ENCODE measurements at places on chromosomes 12 and 14. TPM values are rescaled to one million over a fixed set of nuclear protein-coding genes. Genes with fewer than 3 reads are reported as not detected.

DNA sequence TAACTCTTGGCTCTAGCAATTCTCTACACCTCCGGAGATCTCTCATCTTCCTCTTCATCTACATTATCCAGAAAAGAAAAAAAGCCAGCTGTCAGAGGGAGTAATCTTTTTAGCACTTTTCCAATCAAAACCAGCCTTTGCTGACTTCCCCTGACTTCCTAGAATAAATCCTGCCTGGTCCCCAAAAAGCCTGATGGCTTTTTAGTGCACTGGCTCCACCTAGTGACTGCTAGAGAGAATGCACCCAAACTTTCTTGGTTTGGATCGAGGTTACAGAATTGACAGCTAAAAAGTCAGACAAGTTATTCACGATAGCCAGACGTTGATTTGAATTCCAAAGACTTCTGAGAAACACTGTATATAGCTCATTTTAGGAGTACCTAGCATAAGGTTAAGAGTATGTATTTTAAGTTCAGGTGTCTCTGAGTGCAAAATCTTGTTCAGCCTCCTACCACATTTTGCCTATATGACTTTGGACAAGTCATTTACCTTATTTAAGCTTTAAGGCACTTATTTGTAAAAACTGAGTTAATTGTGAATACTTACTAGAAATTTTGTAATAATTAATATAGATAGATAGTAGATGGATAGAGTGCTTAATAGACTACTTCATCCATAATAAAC is 185.7 kb upstream of the GRIN2B start:
- DNase-seq: peak; percentile 48
- H3K4me3 ChIP-seq: no peak overlapping the region
- H3K27ac ChIP-seq: no peak overlapping the region
- H3K27me3 ChIP-seq: peaks cover 4% of the 10 kb centered on the region

- H3K27ac ChIP-seq: no peak overlapping the region
- DNase-seq: no peak
- H3K27me3 ChIP-seq: peaks cover 2% of the 10 kb centered on the region
- no peak overlapping the region for H3K4me3 ChIP-seq
- H3K4me1 ChIP-seq: no peaks in the 10 kb centered on the region
- no peaks in the 10 kb centered on the region for H3K36me3 ChIP-seq
These were observed 228.7 kb downstream of the NUAK1 start for GRCh38 chr12:105910030-105910429.

- no peak for DNase-seq
- no peak overlapping the region for H3K27ac ChIP-seq
- H3K4me1 ChIP-seq: no peaks in the 10 kb centered on the region
- no peak overlapping the region for H3K4me3 ChIP-seq
- H3K36me3 ChIP-seq: no peaks in the 10 kb centered on the region
These were observed 9.1 kb downstream of the VWF start for GRCh38 chr12:6115389-6115788.

DNA sequence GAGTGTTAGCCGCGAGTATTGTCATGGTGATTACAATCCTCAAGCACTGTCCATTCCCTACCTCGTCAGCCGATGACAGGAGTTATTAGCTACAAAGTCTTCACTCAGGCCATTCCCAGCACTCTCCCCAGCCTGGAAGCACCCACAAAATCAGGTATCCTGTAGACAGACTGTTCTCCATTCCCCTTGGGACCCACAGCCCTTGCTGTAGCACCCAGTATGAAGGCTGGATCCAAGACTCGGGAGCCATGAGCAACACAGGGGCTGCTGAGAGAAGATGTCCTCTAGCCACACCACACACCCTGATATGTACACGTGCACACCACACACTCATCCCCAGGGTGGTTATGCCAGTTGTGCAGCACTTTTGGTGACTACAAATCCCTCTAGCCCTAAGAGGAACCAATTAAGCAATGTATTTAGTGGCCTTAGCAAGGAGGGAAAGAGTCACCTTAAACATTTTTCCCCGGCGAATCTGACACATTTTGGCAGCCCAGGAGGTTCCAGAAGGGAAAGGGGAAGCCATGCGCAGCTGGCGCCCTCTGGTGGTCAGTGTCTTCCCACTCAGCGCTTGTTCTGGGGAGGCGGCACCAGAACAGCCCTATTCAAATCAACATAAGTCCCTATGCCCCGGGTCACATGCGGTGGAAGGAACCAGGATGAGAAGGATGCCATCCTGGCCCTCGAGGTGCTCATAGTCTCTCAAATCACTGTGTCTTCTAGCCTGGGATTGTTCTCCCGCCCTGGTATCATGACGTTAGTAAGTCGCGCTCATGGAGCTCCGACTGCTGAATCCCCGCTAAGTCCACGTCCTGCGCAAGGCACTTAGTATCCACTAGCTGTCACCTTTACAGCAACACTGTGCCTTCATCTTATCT is 96.9 kb downstream of the GCH1 start:
- H3K36me3 ChIP-seq: no peaks in the 10 kb centered on the region

DNA sequence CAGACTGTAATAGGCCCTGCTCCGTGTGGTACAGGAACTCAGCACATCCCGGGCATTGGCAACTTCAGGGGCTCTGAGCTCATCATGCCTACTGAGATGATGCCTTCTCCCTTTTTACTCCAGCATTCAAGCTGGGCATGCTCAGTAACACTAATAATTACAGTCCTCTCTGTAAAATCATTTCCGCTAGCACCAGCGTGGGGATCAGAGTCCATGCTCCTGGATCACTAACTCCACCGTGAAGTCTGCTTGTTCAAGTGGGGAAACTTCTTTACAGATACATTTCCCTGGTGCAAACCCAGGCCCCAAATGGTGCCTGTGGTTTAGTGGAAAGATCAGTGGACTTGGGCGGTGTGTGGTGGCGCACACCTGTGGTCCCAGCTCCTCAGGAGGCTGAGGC is 16.7 kb downstream of the CLSTN3 start:
- no peaks in the 10 kb centered on the region for H3K4me1 ChIP-seq
- no peak for DNase-seq
- no peaks in the 10 kb centered on the region for H3K27me3 ChIP-seq
- peaks cover 19% of the 10 kb centered on the region for H3K36me3 ChIP-seq

DNA sequence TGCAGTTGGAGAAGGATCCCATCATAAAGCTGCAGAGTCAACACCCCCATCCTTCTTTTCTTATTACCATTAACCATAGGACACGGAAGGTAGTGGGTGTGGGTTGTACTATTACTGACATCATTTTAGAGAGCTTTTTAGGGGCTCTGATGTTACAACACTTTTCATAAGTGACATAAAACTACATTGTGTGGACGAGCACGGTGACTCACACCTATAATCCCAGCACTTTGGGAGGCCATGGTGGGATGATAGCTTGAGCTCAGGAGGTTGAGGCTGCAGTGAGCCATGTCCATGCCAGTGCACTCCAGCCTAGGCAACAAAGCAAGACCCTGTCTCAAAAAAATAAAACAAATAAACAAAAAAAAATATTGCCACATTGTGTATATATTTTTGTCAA is 167.1 kb downstream of the DUSP6 start:
- DNase-seq: no peak
- H3K27ac ChIP-seq: no peak overlapping the region
- H3K4me3 ChIP-seq: no peak overlapping the region

The PTHLH gene
- not detected for total RNA-seq

The TAS2R13 gene
- total RNA-seq: 0.31 TPM

The OASL gene
- 11.4 TPM for total RNA-seq

GRCh38 chr12:132618683-132619043 is at the start of gene P2RX2:
Gene P2RX2 (plus strand): TSS chr12:132618776. CDS start chr12:132618817, 41 bp downstream.
- peaks cover 8% of the 10 kb centered on the region for H3K36me3 ChIP-seq
- H3K27ac ChIP-seq: no peak within 1 kb of the TSS
- H3K4me1 ChIP-seq: peaks cover 7% of the 10 kb centered on the region
- H3K4me3 ChIP-seq: no peak within 1 kb of the TSS
- peaks cover 31% of the 10 kb centered on the region for H3K27me3 ChIP-seq
- no peak for DNase-seq

The LRFN5 gene
- not detected for total RNA-seq

DNA sequence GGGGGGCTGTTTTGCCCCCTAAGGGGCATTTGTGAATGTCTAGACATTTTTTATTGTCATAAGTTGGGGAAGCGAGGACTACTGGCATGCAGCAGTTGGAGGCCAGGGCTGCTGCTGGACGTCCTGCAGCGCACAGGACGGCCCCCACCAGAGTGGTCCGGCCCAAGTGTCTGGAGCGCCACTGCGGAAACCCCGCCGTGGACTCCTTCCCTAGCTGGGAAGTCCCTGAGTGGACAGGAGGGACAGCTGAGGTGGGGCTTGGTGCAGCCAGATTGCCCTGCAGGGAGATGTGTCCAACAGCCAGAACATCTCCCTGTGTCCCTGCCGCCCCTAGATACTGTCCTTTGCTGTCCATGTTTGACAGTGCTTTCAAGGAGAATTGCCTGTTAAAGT is 5.5 kb downstream of the CKB start:
- DNase-seq: no peak
- peaks cover 10% of the 10 kb centered on the region for H3K4me1 ChIP-seq
- no peaks in the 10 kb centered on the region for H3K27me3 ChIP-seq
- H3K4me3 ChIP-seq: no peak overlapping the region

DNA sequence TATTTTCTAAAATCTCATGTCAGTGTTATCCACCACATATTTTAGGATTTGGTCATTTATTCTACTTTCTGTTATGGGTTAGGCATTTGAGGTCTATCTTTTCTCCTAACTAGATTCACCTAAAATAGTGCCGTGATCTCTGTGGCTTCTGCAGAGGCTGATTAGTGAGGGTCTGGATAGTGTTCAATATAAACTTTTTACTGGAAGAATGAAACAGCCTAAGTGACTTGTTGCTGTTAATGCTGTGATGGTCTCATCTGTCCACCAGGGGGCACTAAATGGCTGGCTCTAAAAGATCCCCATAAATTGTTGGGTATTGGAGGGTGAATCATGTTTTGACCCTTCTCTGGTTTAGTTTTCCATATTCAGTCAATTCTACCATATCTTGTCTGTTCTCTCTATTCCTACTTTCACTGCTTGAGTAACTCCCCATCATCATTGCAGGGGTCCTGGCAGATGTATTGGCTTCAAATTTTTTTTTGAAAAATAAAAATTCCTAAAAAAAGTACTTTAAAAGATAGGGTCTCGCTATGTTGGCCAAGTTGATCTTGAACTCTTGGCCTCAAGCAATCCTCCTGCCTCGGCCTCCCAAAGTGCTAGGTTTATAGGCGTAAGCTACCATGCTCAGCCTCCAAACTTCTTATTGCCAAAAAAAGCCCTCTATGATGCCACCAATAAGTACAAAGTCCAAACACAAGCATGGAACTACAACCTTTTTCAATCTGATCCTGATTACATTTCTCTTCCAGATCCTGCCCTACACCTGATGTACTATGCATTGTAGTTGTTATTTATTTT is 6.9 kb downstream of the PABPN1 start:
- H3K4me3 ChIP-seq: no peak overlapping the region
- H3K4me1 ChIP-seq: peaks cover 18% of the 10 kb centered on the region
- H3K27me3 ChIP-seq: no peaks in the 10 kb centered on the region
- H3K36me3 ChIP-seq: peaks cover 22% of the 10 kb centered on the region
- H3K27ac ChIP-seq: no peak overlapping the region

DNA sequence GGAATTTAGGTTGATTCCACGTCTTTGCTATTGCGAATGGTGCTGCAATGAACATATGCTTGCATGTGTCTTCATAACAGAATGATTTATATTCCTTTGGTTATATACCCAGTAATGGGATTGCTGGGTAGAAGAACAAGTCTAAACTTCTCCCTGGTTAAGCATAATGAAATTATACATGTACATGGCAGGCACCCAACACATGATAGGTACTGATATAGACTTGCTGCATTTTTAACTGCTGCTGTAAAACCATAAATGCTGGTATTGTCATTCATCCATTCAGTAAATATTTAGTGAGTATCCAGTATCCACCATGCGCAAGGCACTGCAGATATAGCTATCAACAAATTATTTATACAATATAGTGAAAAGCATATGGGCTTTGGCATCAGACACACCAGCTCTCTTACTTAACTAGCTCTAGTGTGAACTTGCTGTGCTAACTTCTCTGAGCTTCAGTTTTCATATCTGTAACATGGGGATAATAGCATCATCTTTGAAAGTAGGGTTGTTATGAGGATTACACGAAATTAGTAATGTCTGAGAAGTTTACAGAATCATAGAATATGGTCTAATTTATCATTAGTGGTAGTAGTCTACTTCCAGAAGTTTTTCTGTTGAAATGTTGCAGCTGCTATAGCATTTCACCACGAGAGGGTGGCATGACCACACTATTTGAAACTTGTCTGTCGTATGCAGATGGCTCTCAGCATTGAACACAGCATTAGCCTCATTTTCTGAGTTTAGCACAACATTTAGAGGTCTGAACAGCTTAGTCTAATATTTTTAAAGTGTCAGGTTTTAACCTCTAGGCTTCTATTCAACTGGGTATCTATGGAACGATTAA is 32.0 kb upstream of the SEL1L start:
- no peak overlapping the region for H3K27ac ChIP-seq
- H3K27me3 ChIP-seq: peaks cover 14% of the 10 kb centered on the region

The CRIP1 gene
- total RNA-seq: 95.7 TPM

The PTPRB gene
- total RNA-seq: not detected

DNA sequence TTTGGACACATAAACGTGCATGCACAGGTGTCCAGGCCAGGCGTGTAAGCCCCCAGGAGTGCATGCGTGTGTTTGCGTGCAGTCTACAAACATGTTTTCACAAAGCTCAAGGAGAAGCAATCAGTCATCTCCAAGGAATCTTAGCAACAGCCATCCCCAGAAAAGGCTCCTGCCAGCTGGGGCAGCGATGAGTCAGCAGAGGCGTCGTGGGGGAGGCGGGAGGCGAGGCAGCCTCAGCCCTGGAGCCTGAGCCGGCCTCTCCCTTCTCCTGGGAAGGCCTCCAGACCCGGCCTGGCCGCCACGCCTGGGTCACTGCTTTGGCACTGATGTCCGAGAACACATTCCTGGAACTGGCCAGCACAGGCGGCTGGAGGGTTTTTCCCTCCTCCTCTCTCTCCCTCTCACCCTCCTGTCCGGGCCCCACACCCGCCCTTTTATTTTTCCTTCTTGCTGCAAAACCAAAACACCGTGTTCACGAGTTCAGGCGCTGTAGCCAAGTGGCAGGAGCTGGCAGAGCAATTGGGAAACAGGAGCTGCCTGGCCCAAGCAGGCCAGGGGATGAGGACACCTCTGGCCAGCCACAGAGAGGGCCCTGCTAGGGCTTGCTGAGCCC is 92.7 kb downstream of the LRRC74A start:
- H3K27me3 ChIP-seq: no peaks in the 10 kb centered on the region
- peaks cover 46% of the 10 kb centered on the region for H3K4me1 ChIP-seq
- H3K27ac ChIP-seq: no peak overlapping the region
- no peak overlapping the region for H3K4me3 ChIP-seq

GRCh38 chr12:10154145-10154496 is 17.8 kb downstream of the OLR1 start:
- peaks cover 12% of the 10 kb centered on the region for H3K4me1 ChIP-seq
- H3K4me3 ChIP-seq: peak overlapping the region; percentile 76
- peaks cover 2% of the 10 kb centered on the region for H3K27me3 ChIP-seq
- DNase-seq: no peak
- H3K27ac ChIP-seq: no peak overlapping the region
- H3K36me3 ChIP-seq: no peaks in the 10 kb centered on the region

DNA sequence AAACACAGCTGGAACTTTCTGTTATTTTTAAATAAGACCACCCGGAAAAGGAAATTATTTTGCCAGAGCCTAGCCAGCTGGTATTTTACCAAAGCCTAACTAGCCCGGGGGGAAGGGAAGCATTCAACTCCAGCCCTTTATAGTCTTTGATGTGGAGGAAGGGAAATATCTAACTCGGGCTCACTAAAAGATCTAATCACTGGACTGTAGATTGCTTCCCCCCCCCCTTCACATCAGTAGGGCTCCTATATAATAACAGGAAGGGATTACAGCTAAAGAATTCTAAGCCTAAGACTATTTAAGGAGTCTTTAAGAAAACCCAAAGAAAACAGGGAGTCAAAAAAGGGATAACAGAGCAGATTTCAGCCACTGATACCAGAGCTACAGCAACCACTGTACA is 431.1 kb downstream of the KCNH5 start:
- H3K27me3 ChIP-seq: no peaks in the 10 kb centered on the region
- no peaks in the 10 kb centered on the region for H3K36me3 ChIP-seq
- no peak overlapping the region for H3K27ac ChIP-seq
- H3K4me1 ChIP-seq: no peaks in the 10 kb centered on the region
- H3K4me3 ChIP-seq: no peak overlapping the region

Measured in activated CD8-positive, alpha-beta T cell treated with anti-CD3 and anti-CD28 coated beads for 36 hours (primary cell).